ENCODE measurements at places on chromosomes 4 and X.

GRCh38 chr4:128256539-128256938 lies 31.1 kb downstream of the PGRMC2 start:
- DNase-seq = no peak

GRCh38 chr4:185718578-185719499 lies 93.2 kb downstream of the SORBS2 start:
- DNase-seq = no peak

DNA sequence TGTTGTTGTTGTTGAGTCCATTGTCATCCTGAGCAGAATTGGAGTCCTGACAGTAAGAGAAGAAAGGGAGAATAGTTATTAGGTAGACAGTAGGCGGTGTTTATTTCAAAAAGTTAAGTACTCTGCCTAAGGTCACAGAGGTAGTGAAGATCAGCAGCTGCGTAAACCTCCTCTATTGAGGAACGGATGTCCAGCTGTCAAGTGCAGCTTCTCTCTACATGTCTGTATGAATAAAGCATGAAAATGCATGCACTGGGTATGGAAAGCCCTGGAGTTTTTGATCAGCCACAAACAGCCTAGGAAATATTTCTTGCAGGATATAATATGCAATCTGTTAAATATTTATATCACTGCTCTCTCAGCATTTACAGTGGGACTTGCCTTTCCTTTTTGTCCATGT lies 109.4 kb upstream of the CBLL2 start:
- DNase-seq = no peak

GRCh38 chr4:10656420-10656819 lies 28.1 kb downstream of the CLNK start:
- DNase-seq = no peak

- DNase-seq = peak; percentile 63
Observed at GRCh38 chr4:17491196-17491595, 20.7 kb downstream of the QDPR start.

GRCh38 chr4:108157655-108158054 lies 11.1 kb downstream of the LEF1 start:
- no peak for DNase-seq

Measured in tongue (tissue), 3 donors.